Skeletal muscle tissue (tissue), 5 donors: ENCODE measurements at places on chromosomes 5 and 9. TPM values are rescaled to one million over a fixed set of nuclear protein-coding genes. Genes with fewer than 3 reads are reported as not detected.

RACK1 gene
- total RNA-seq, result 4,748 TPM

EIF4E1B gene
- not detected for total RNA-seq

DMRT3 gene
- under 0.01 TPM for total RNA-seq

ERCC8 gene
- total RNA-seq, result 19.3 TPM

DMRTA1 gene
- total RNA-seq, result 0.52 TPM

DAB2IP gene
- total RNA-seq, result 12.5 TPM

TRIM14 gene
- total RNA-seq, result 1.0 TPM

PCSK1 gene
- not detected for total RNA-seq

KCNIP1 gene
- total RNA-seq, result 4.2 TPM

PCDHGA2 gene
- 1.6 TPM for total RNA-seq

MSX2 gene
- total RNA-seq, result not detected
